ENCODE measurements at places on chromosomes 1 and 21.

DNA sequence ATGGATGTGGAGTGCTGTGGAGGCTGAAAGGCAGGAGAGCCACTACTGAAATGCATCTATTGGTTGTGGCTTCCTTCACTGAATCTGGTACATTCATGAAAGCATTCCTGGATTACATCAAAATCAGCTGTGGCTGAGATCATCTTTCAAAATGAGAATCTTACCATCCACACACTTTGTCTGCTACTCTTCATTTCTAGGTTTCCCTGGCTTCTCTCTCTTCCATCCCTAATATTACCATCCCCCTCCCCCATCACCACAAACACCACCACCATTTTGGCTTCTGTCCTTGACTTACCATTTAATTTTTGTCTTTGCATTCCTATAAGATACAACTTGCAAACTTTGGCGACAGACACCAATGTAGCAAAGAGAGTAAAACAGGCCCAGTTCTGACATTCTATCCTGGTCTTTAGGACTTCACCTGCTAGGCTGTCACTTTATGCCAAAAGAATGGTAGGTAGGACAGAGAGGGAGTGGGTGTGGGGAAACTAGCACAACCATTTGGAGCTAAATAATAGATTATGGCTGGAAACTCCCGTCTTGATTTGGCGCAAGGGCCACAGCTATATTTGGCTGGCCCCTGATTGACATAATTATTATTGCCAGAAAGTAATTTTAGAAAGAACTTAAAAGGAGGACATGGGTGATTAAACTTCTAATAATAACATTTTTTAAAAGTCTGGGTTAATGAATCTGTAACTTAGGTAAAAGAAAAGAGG lies 15.1 kb upstream of the DUSP10 start:
- no peak for DNase-seq

DNA sequence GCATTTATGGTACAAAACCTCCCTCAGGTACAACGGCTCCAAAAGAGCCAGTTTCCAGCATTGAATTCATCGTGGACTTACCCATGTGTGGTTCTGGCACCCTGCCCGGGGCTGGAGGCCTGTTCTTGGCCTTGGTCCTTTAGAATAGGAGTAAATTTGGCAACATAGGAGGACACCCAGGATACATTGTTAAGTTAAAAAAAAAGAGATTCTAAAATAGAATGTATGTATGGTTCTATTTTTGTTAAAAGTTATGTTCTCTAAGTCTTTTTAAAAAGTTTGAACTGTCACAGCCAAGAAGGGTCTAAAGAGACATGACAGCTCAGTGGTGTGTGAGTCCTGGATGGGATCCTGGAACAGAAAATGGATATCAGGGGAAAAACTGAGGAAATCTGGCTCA lies 25.9 kb downstream of the EPHX1 start:
- no peak for DNase-seq

DNA sequence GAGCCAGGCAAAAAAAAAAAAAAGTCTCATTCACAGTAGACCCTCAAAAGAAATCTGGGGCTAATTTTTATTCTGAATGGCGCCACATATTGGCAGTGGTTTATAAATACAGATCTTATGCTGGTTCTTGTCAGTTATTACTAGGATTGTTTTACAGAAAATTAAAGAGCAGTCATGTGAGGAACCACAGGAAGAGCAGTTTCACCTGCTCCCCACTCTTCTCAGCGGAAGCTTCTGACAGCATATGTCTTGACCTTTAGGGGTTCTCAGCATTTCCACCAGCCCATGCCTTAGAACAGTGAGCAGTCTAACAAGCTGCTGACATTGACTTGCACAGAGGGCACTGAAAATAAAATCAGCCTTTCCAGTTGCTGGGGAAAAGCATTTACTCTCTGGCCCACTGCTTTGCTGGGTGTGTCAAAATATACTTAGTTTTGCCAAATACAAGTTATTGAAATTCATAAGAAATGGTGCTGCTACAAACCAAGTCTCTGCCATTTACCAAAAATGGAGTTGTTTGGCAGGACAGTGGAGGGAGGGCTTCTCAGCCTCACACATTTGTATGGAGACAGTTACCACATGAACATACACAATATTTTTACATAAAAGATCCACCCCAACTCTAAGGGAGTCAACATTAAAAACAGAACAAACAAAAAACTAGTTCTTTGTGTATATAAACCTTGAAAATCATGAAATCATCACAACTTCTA lies 144.2 kb downstream of the SYT2 start:
- no peak for DNase-seq

DNA sequence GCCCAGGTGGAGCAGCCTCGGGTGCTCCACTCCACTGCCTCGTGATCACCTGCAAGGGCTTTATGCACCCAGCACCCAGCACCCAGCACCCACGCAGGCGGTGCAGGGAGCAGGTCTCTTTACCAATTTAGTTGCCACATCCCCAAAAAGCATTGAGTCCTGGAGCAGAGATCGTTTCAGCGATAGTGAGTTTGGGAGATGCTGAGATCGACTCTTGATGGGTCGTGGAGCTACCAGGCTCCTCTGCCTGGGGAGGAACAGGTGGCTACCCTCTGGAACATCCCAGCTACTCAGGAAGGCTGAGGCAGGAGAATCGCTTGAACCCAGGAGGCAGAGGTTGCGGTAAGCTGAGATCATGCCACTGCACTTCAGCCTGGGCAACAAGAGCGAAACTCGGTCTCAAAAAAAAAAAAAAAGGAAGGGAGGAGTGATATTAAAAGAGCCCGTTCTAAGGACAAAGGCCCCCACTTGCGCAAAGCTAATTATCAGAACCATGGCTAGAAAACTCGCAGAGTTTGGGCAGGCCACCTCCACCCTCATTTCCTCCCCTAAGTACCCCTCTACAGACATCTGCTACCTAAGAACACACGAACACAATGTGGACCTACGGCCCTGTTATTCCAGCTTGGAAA lies 106.5 kb upstream of the SLC45A1 start:
- DNase-seq = no peak

DNA sequence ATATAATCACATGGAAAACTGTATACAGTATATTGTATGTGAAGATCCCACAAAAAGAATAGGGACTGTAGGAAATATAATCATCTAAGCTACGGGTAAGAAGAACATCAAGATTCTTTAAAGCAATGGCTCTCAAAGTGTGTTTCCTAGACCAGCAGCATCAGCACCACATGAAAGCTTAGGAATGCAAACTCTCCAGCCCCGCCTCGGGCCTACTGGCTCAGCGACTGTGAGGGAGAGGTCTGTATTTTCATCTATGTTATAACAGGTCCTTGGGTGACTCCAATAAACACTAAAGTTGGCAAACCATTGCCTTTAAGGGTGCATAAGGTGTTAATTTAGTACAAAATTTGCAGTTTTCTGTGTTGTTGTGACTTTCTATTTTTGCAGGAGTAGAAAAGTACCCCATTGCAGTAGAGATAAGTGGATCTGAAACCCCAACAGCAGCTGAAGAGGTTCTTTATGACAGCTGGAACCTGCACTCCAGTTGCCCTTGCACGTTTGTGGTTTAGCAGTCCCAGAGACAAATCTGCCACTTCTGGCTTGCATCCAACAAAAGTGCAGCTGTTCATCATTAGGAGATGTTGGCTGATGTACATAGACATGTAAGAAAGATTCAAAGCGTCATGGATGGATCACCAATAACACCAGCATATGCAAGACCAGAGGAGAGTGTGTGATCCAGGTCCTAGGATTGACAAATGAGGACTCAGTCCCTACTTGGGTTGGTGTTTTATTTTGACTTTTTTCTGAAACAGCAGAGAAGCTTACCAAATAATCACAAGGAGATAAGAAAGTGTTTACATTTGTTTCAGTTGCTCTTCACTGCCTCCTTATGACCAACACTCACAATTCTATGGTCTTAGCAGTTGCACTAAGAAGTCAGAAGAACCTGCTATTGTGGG lies 15.9 kb upstream of the IFNAR1 start:
- peak; percentile 91 for DNase-seq

GRCh38 chr1:14543191-14543840 lies 55.2 kb upstream of the KAZN start:
- no peak for DNase-seq

- no peak for DNase-seq
These were observed 372.2 kb downstream of the MRPL39 start for GRCh38 chr21:25234857-25235801.

GRCh38 chr1:55626326-55626725 lies 411.2 kb upstream of the USP24 start:
- no peak for DNase-seq

- DNase-seq = no peak
These were observed 48.6 kb upstream of the EXO1 start for GRCh38 chr1:241799416-241799815.

DNA sequence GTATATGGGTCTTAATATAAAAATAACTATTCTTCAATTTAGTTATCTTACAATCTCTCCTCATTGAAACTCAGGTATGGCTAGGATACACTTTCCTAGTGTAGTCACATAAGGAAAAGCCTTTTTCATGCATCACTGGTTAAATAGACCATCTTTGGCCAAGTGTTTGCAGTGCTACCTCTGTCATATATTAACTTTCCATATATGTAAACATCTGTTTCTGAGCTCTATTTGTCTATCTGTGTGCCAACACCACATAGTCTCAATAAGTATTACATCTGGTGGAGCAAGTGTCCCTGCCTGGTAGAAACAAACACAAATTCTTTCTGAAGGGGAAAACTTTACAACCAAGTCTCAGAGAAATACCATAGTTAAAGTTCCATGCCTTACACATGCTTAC lies 134.6 kb downstream of the TSEN15 start:
- DNase-seq = no peak

GRCh38 chr1:173496757-173497320 lies 19.7 kb downstream of the PRDX6 start:
- DNase-seq = no peak

- DNase-seq = no peak
These were observed 48.4 kb upstream of the ADORA3 start for GRCh38 chr1:111551623-111552411.

GRCh38 chr1:204341380-204341779 lies 18.3 kb downstream of the PLEKHA6 start:
- no peak for DNase-seq

DNA sequence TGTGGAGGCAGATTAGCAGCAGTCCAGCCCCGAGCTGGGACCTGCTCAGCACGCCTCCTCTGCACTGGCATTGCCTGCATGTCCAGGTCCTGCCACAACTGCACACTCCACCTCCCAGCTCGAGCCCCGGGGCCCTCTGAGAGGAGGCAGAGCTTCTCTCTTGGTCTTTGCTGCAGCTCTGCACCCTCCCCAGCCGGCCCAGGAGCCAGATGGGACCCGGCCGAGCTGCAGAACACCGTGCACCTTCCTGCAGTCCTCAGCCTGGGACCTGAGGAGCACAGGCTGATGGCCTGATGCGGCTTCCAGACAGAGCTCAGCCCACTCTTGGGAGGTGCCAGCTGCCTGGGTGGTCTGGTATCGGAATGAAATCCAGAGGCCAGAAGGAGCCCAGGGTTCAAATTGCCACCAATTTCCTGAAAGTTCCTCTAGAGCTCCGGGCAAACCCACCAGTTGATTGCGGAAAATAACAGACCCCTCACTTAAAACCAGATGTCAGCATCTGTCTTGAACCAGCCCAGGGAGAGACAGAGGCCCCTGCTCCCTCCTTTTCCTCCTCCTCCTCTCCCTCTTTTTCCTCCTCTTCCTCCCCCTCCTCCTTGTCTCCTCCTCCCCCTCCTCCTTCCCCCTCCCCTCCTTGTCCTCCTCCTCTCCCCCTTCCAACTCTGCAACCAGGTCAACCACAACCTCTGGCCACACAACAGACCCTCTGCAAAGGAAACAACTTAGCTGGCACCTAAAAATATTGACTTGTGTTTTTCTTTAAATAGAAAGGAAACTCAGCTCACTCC lies 10.6 kb upstream of the SPSB1 start:
- no peak for DNase-seq

DNA sequence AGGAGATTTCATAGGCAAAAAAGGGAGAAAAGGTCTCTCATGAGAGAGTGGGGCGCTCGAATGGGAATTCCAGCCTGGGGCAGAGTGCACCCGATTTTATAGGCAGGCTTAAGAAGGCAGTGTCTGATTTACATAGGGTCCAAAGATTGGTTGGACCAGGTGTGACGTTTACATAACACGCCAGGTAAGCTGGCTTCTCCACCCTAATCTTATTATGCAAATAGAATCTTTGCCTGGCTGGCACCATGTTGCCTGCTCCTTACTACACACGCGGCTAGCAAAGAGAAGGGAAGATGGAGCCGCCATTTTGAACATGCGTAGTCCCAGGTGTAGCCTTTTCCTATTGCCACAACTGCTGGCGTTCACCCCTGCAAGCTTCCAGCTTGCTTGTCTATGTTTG lies 103.7 kb downstream of the SLC16A1 start:
- no peak for DNase-seq

GRCh38 chr1:25042331-25043227 lies 112.5 kb upstream of the RUNX3 start:
- DNase-seq = no peak

DNA sequence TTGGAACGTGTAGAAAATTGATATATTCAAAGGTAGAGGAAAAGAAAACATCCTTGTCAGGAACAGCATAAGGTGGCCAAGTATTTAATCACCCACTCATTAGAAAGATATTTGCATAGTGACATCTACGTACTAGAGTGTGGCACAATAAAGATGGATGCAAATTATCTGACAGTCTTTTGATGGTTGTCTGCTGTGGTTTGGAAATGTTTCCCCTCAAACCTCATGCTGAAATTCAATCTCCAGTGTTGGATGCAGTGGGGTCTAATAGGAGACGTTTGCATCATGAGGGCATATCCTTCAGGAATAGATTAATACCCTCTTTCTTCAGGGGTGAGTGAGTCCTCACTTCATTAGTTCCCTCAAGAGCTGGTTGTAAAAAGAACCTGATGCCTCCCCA lies 34.1 kb upstream of the RUNX1 start:
- DNase-seq = no peak

DNA sequence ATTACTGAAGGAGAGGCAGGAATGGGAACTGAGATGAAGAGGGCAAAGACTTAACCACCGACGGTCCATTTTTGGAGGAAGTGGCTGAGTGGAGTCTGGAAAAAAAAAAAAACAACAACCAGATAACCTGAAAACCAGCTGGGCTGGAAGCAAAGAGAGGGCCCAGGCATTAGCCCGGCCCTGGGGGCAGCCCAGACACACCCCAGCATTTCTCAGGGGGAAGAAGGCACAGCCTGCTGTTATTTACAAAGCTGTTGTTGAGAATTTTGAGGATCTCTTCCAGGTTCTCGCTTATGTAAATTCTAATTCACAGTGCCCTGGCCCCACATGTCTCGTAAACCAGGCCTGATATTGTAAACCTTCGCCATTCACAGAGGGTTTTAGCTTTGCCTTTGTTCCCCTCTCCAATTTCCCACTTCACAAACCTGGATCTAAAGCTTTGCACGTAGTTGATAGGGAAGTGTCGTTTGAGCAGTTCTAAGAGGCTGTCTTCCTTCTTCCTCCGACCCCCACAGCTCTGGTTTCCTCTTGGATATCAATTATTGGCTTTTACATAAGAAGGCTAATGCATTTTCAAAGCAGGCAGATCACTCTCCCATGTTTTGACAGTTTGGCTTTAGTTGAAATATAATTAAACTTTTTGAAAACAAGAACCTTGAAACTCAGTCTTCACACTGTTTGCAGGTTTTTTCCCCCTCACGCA lies 161.8 kb upstream of the IRF2BP2 start:
- no peak for DNase-seq

DNA sequence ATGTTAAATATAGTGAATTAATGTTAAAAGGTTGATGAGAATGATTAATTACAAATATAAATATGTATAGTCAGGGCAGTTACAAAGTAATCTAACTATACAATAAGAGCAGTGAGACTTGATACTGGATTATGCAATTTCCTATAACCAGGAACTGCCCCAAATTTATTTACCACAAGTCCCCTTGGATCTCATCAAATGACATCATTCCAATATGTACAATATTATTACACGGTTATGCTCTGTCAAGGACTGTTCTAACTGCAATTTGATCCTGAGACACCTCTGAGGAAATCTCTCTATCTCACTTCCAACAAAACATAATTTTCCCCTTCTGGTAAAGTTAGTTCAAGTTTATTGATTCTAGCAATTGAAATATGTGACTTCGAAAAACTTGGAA lies 917.6 kb downstream of the NCAM2 start:
- DNase-seq = no peak
